Type B pancreatic cell (in vitro differentiated cells): ENCODE measurements at places on chromosomes 3 and 15.

DNA sequence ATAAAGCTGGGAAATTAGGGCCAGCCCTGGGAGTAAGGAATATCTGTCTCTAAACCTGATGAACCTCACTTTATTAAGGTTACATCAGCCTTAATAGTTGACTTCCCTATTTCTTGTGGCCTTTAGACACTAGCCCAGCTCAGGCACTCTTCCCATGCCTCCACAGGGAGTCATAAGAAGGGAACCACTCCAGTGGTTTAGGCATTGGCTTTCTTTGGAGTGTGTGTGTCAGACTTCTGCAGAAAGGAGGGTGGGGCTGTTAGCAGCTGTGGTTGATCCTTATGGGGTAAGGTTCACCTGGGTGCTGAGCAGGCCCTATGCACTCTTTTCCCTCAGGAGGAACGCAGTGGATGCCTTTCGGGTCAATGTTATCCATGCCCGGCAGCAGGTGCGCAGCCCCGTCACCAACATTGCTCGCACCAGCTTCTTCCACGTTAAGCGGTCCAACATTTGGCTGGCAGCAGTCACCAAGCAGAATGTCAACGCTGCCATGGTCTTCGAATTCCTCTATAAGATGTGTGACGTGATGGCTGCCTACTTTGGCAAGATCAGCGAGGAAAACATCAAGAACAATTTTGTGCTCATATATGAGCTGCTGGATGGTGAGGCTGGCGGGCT lies 4.0 kb downstream of the AP2M1 start:
- DNase-seq, result no peak

DNA sequence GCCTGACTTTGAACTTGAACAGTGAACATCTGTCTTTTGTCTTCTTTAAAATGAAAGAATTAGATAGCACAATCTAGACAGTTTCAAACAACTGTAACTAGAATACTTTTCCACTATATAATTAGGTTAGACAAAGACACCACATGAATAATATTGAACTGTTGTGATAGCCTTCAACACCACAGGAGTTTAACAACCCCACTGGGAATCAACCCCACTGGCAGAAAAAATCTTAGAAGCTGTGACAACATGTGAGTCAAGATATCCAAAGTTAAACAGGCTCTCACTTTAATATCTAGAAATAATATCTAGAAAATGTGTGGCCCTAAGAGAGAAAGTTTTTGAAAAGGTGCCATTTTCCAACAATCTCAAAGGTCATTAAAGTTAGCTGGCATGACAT lies 64.4 kb upstream of the PRICKLE2 start:
- DNase-seq, result no peak

GRCh38 chr15:60076045-60076444 lies 71.9 kb downstream of the FOXB1 start:
- no peak for DNase-seq

GRCh38 chr3:58216496-58217195 lies 5.9 kb upstream of the DNASE1L3 start:
- DNase-seq, result no peak

- DNase-seq, result no peak
Observed at GRCh38 chr15:95698230-95698629, 632.3 kb upstream of the NR2F2 start.
